Sciatic nerve (tissue), 2 donors: ENCODE measurements at places on chromosomes 5 and 9. TPM values are rescaled to one million over a fixed set of nuclear protein-coding genes. Genes with fewer than 3 reads are reported as not detected.

DNA sequence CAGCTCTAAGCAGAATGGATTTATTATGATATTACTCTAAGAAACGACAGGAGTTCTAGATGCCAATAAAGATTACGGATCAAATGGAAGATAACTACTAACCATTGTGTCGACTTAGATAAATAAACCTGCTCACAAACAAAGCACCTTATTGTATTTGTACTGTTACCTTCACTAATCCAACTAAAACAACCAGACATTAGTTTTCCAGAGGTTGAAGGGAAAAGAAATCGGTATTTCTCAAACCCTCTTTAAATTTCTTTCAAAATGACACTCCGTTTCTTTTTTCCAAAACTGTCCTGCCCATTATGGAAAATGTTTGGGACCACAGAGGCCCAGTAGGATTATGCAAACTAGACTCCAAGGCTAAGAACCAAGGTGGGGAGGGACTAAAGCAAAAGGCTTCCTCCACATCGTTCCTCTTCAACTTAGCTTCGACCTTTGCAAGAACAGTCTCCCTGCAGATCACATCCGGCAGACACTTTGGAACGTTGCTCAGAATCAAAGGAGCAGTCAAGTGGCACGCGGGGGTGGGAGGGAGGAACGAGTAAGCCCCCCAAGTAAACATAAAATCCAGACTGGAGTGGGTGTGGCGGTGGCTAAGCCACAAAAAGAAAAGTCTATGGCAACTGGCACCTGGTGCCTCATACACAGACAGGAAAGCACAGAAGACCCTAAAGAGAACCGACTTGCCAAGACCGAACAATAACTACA, 2.7 kb downstream of the MLLT3 start:
- DNase-seq: no peak

GRCh38 chr5:40492056-40492455, 187.7 kb upstream of the PTGER4 start:
- DNase-seq: no peak

RGS7BP gene
- 0.67 TPM for total RNA-seq

PPP6C gene
- 37.3 TPM for total RNA-seq

SLCO6A1 gene
- total RNA-seq: not detected
